ENCODE measurements at places on chromosomes 16 and 17. TPM values are rescaled to one million over a fixed set of nuclear protein-coding genes. Genes with fewer than 3 reads are reported as not detected.

RNF222 gene
- not detected for total RNA-seq

DVL2 gene
- 61.3 TPM for total RNA-seq

RGS11 gene
- not detected for total RNA-seq

DNA sequence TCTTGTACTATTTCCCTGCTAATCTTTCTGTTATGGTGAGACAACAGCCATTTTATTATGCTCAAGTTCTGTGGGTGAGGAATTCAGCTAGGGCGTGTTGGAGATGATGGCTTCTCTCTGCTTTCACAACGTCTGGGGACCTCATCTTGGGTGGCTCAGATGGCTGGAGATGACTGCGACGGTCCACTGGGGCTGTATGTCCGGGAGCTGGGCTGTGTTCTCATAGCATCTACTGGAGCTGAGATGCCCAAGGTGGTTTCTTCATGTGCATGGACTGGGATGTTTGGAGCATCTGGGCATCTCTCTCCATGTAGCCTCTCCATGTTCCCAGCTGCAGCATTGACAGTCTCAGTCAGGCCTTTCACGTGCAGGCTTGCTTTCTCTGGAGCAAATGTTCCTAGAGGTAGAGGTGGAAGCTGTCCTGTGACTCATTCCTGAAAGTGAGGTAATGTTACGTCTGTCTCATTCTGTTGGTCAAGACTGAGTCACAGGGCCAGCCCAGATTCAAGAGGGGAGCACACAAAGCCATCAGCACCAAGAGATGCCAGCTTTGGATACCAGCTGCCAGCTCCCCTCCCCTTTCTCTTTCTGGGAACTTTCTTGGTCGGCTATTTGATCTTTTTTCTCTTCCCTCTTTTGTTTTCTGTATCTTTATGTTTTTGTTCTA is 96.2 kb downstream of the RAP1GAP2 start:
- H3K27ac ChIP-seq: no peak overlapping the region
- H3K27me3 ChIP-seq: no peaks in the 10 kb centered on the region
- no peaks in the 10 kb centered on the region for H3K36me3 ChIP-seq
- no peak overlapping the region for H3K4me3 ChIP-seq

- no peaks in the 10 kb centered on the region for H3K27me3 ChIP-seq
- no peak overlapping the region for H3K27ac ChIP-seq
- no peak overlapping the region for H3K4me3 ChIP-seq
Measured at GRCh38 chr17:44375196-44376017, 11.8 kb upstream of the FAM171A2 start.

DNA sequence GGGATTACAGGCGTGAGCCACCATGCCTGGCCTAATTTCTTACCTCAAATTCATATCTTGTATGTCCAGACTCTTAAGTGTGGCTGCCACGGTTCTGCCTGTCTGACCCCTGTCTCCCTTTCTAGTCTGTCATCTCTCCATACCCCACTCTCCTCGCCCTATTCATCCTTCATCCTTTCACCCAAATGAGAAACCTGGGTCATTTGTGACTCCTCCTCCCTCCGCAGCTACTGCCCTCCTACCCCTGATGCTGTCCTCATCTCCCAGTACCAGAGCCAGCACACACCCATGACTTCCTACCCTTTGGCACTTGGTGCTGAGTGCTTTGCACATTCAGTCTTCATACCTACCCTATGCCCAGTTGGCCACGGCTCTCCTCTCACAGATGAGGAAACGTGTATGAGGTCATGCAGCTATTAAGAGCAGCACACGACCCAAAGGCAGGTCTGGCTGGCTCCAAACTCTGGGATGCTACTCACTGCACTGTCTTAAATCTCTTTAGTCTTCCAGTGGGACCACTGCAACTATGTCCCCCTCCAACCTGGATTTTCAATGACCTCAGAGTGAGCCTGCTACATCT is 1.6 kb downstream of the SPATA32 start:
- no peak overlapping the region for H3K4me3 ChIP-seq
- no peak for DNase-seq
- H3K36me3 ChIP-seq: no peaks in the 10 kb centered on the region
- peaks cover 4% of the 10 kb centered on the region for H3K4me1 ChIP-seq

DNA sequence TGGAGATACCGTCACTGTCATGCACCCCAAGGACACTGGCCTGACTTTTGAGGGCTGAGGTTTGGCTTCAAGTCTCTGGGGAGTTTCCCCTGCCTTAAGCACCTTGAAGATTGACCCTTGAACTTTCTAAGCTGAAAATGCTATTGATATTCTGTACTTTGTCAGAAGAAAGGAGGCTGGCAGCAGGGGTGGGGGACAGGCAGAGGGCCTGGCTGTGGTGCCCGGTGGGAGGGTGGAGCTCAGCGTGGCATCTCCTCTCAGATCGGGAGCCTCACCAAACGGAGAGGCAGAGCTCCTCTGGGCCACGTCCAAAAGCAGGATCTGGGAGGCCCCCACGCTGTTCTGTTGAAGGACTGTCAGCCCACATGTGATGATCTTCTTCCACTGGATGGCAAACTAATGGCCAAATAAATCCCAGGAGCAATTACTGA is 305.2 kb upstream of the IRX3 start:
- DNase-seq: no peak
- H3K4me1 ChIP-seq: no peaks in the 10 kb centered on the region
- H3K27ac ChIP-seq: no peak overlapping the region
